MCF 10A (cell line): ENCODE measurements at places on chromosomes 7 and 10.

GRCh38 chr7:54342458-54342857, 199.7 kb upstream of the VSTM2A start:
- no peak for DNase-seq

GRCh38 chr10:102083541-102083940, 18.4 kb downstream of the HPS6 start:
- no peak for DNase-seq

- DNase-seq: peak; percentile 75
Measured at GRCh38 chr10:48608279-48608681, 3.4 kb upstream of the ARHGAP22 start.

GRCh38 chr10:36345807-36346206, 703.7 kb upstream of the FZD8 start:
- no peak for DNase-seq

GRCh38 chr7:150957133-150958020, 20.7 kb downstream of the KCNH2 start:
- DNase-seq: no peak

- DNase-seq: no peak
Measured at GRCh38 chr10:113426181-113426877, 126.5 kb upstream of the HABP2 start.

- DNase-seq: peak; percentile 68
Measured at GRCh38 chr7:95690367-95690947, 81.9 kb upstream of the DYNC1I1 start.

DNA sequence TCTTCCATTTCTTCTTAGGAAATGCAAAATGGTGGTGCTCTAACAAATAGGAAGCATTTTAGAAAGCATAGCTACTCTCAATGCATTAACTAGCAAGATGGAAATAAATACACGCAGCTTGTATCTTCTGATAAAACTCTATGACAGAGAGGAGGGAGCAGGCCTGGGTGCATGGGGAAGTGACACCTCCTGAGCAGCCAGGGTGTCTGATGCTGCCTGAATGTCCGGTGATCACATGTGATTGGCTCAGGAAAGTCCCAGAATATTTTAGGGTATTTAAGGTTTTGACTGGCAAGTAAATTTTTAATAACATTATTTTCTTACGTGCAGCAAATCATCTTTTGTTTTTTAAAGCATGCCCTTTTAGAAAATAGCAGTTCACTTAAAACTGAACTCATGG, 261.0 kb upstream of the KLF6 start:
- no peak for DNase-seq

DNA sequence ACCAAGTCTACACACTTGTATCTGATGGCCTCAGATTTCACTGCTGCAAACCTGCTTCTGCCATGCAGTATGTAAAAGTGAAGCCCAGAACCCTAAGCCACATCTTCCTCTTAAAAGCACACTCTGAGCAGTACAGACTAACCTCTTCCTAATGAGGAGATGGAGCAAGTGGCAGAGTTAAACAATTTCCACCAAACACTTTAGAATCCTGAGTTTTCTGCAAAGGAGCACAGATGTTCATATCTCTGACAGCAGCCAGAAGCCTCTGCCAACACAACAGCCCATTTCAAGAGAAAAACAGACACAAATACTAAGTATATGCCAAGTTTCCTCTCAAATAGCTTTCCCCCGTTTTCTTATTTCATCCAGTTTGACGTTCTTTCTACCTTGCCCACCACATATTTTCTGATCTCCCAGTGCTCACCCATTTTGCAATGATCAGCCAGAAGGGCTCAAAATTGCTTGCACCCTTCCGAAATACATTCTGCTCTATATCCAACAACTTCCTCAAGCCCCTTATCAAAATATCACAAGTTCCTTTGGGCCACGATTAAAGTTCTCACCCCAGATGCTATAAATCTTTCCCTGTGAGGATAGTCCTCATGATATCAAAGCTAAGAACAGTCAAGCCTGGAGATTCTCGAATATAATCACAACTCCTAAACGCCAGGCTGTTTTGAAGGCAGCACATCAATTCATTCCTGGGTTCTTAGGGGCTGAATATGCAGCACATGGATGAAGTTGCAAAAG, 27.5 kb downstream of the ELMO1 start:
- no peak for DNase-seq

DNA sequence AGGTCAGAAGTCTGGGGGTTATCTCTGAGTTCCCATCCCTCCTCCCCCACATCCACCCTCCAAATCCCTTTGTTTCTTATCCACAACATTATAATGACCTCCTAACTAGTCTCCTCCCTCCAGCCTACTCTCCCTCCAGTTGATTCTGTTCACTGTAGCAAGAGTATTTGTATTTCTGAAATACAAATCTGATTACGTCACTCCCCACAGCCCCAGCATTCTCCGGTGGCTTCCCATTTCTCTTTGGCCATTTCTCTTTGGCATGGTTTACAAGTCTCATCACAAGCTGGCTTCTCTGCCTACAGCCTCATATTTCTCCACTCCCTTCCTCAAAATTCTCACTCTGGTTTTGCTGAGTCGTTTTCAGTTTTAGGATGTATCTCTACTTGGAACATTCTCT, 24.6 kb upstream of the MRPS33 start:
- DNase-seq: no peak

DNA sequence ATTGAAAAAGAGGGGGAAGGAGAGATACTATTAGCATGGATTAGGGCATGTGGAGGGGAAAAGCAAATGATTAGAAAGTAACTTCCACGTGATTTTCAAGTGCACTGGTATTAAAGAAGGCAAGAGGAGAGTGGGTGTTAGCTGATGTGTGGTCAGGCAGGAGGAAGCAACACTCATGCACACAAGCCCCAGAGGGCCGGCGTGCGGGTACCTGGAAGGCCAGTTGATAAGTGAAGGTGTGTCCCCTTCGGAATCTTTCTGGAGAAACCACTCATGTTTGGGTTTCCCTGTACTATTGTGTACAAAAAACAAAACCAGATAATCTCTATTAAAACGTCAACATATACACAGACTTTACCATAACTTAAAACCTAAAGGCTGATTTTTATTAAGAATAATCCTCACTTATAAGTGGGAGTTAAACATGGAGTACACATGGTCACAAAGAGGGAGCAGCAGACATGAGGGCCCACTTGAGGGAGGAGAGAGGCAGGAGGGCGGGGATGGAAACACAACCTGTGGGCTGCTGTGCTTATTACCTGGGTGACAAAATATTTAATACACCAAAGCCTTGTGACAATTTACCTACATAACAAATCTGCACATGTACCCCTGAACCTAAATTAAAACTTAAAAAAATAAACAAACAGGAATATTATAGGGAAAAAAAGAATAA, 98.9 kb downstream of the SVIL start:
- DNase-seq: no peak

- DNase-seq: no peak
Measured at GRCh38 chr7:43884209-43884608, 14.9 kb upstream of the MRPS24 start.

- no peak for DNase-seq
Measured at GRCh38 chr7:150370612-150371071, 2.0 kb downstream of the REPIN1 start.

GRCh38 chr10:44640429-44640828, 255.5 kb upstream of the CXCL12 start:
- no peak for DNase-seq

GRCh38 chr7:128443831-128444600, 11.7 kb upstream of the HILPDA start:
- no peak for DNase-seq

GRCh38 chr10:37634351-37634880, 223.0 kb downstream of the ZNF248 start:
- DNase-seq: no peak

DNA sequence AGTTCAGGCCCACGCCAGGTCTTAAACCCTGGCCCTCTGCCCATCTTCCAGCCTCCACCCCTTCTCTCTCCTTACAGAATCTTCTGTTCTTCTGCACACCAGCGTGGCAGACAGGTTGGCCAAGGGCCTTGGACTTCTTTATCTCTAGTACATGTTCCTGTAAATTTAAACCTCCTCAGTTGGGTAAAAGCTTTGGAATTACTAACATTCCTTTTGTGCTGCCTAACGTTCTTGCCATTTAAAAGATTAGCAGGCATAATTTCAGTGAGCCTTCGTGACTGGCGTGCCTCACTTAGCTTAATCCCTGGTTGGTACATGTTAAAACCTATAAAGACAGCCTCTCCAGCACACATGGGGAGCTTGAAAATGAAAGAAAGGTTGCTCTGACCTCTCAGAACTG, 192.2 kb downstream of the CUX1 start:
- peak; percentile 16 for DNase-seq

DNA sequence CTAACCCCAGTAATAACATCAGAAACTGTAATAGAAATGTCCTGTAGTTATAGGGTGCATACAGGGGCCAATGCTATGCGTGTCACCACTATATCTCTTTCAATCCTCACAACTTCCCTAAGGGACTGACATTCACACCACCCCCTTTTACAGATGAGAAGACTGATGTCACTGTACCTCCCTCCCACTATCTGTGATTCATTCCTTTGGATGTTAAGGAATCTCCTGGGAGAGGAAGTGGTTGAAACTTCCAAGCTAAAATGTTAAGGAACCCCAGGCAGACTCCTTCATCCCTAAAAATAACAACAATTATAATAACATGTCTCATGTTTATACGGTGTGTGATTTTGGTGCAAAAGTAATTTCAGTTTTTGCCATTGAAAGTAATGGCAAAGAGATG, 5.4 kb downstream of the COL13A1 start:
- peak; percentile 29 for DNase-seq
